ENCODE measurements at places on chromosomes 5 and 9.

DNA sequence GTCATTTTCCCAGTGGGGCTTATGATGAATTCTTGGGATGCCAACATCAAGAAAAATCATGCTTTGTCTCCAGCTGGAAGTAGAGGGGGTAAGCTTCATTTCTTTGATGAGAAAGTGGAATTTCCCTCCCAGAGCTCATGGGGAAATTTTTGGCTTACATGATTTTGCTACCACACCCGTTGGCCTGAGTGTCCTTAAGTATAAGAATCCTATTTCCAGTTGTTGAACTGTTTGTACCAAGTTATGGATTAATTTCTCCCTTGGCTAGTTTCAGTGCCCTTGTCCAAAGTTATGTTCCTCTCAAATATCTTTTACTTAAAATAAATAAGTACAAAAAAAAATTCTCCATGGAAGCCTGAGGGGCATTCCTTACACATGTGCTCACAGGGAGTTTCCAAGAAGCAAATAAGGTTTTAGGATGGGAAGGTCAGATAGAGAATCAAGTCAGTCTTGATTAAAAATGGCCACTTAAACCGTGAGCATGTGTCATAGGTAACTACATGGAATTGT is 82.3 kb downstream of the PTCD2 start:
- peak; percentile 87 for DNase-seq

- no peak for DNase-seq
Measured at GRCh38 chr9:115758441-115758840, 395.1 kb upstream of the PAPPA start.

GRCh38 chr9:105912863-105913516 is 218.6 kb downstream of the TMEM38B start:
- no peak for DNase-seq

DNA sequence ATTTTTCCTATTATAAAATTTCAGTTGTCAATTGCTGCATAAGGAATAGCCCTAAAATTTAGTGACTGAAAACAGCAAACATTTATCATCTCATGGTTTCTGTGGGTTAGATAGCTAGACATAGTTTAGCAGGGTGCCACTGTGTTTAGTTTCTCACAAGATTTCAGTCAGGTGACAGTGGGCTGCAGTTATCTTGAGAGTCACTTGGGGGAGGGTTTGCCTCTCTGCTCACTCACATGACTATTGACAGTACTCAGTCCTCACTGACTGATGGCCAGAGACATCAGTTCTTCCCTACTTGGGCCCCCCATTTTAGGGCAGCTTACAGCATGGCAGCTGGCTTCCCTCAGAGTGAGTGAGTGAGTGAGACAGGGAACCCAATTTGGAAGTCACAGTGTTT is 42.0 kb downstream of the PBX3 start:
- no peak for DNase-seq

DNA sequence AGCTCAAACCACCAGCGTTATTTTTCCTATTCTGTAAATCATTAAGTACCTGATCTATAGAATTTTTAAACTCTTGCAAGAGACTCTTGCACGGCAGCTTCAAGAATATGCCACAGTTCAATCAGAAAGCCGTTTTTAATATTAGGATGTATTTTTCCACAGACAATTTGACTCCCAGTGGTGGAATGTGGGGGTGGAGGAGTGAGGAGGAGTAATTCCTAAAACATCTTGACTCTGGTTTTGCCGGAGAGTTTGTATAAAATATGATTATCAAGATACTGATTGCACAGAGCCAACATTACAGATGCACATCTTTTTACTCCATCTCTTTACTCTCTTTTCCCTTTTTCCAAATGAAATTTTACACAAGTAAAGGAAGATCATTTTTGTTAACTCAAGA is 288.3 kb downstream of the ENC1 start:
- DNase-seq = peak; percentile 65

DNA sequence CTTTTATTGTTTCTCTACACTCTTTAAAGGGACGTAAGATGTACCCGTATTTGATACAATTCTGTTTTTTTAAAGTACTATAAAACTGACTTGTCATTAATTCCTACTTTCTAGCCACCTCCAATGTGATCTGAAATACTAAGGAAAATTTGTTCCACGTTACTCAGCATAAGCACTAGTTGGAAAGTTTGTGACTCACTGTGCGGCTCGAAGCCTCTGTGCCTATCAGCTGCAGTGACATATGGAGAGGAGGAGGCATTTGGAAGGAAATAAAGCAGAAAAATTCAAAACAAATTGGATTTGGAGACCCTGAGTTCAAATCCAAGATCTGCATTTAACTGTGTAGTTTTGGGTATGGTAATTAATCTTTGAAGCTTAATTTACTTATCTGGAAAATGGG is 339.3 kb downstream of the BRINP1 start:
- DNase-seq = no peak

GRCh38 chr9:73180403-73180802 is 28.7 kb downstream of the ANXA1 start:
- no peak for DNase-seq

DNA sequence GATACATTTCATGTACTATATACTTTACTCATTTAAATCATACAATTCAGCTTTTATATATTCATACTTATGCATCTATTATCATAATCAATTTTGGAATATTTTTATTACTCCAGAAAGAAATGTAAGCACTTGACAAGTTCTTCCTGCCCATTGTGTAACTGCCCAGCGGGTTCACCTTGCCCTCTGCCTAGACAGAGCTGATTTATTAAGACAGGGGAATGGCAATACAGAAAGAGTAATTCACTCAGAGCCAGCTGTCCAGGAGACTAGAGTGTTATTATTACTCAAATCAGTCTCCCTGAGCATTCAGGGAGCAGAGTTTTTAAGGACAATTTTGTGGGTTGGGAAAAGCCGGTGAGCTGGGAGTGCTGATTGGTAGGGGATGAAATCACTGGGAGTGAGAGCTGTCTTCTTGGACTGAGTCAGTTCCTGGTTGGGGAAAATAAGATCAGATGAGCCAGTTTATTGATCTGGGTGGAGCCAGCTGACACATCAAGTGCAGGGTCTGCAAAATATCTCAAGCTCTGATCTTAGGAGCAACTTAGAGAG is 16.1 kb upstream of the SPIN1 start:
- no peak for DNase-seq

GRCh38 chr5:59799668-59800346 is 93.7 kb downstream of the PDE4D start:
- peak; percentile 24 for DNase-seq

GRCh38 chr5:7396713-7397454 is 946 bp downstream of the ADCY2 start:
- DNase-seq = no peak

DNA sequence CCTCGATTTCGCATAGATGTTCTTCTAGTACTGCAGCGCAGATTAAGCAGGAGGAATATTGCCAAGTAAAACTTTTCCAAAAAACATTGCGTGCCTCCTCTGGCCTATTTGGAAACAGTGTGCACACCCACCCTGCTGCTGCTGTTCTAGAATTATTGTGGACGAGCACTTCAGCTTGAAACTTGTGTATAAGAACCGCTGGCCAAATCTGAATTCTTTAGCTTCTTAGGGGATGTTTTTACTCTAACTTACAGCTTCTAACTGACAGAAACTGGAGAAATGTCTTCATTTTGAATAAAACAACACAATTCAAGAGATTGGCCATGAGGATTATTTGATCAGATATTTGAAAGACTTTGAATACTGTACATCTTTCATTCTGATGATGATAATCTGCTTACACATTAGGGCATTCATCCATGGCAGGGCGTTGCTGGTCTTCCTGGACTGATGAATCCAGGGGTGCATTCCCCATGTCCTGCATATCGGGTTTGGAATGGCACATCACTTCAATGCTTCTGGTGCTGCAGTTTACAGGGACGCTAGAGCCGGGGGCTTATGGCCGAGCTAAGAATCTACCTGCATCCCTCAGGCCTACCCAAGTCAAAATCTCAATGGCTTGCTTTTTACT is 6.5 kb downstream of the ADAMTS16 start:
- no peak for DNase-seq

GRCh38 chr9:91037511-91038482 is 236.2 kb downstream of the SYK start:
- DNase-seq = peak; percentile 23

DNA sequence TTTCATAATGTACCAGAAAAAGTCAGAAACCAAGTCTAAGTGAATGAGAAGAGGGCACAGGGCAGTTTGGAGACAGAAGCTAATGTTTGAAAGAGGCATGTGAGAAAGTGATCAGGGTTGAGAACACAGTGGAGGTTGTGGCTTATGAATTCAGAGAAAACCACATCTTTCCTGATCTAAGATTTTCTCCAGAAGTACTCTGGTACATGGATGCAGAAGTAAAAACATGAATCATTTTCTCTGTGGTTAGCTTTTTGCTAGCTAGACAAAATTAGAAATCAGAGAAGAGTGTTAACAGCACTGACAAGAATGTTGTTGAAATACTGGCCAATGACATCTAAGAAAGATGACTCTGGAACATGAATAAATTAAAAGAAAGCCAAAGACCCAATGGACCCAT is 541.1 kb downstream of the DNAH5 start:
- no peak for DNase-seq

DNA sequence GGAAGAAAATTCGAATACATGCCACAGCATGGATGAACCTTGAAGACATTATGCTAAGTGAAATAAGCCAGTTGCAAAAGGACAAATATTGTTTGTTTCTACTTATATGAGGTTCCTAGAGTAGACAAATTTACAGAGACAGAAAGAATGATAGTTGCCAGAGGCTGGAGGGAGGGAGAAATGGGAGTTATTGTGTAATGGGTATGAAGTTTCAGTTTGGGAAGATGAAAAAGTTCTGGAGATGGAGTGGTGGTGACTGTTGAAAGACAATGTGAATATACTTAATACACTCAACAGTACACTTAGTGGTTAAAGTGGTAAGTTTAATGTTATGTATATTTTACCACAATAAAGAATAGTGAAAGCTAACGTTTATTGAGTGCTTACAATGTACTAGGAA is 99.6 kb upstream of the SLC44A1 start:
- no peak for DNase-seq

DNA sequence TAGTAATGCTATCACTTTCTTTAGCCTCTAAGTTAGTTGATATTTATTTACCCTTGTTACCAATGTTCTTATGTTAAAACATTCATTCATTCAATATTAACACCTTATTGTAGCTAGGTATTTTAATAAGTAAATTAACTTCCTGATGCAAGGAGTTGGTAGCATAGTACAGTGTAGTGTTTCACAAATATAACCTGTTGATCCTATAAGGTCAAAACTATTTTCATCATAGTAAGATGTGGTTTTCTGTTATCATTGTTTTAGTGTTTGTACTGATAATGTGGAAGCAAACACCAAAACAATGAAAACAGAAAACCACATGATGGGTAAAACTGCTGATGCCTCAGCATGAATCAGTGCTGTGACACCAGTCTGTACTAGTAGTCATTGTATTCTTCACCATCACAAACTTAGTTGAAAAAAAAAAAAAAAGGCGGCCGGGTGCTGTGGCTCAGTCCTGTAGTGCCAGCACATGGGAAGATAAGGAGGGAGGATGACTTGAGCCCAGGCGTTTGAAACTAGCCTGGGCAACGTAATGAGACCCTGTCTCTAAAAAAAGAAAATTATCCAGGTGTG is 36.5 kb downstream of the ZCCHC7 start:
- no peak for DNase-seq

DNA sequence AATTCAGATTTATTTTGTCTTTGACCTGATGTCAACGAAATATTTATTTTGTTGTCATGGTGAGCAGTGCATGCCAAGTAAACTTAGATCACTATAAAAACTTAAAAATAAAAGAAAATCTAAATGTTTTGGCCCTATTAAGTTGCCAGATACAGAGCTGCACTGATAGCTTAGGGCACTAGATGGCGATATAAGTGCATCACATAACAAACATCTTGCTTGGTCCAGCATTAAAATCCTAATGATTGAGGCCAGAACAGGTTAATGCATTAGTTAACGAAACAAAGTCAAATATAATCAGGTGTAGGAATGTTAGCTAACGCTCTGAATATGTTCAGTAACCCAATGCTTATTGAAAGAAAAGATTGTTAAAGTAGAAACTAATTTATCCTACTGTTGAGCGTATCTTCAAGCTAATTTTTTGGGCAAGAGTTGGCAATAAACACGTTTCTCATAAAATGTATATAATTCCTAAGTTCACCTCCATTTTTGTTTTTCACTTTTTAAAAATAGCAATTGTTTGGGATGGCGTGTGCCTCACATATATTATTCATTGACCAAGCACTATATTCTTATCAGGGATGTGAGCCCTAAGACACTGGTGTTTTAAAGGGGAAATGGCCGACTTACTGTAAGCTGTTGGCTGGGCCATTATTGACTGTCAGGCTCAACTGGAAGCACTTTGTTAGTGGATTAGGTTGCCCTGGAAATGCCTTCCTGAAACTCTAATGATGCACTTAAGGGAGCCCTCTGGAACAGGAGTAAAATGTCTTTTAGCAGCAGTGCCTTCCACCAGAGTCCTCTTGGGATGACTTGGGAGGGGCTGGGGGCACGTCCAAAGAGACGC is 33.3 kb downstream of the KCTD16 start:
- DNase-seq = no peak

GRCh38 chr9:87337335-87338087 is 160.2 kb upstream of the DAPK1 start:
- DNase-seq = peak; percentile 97

GRCh38 chr5:177162379-177162778 is 28.8 kb downstream of the NSD1 start:
- no peak for DNase-seq

DNA sequence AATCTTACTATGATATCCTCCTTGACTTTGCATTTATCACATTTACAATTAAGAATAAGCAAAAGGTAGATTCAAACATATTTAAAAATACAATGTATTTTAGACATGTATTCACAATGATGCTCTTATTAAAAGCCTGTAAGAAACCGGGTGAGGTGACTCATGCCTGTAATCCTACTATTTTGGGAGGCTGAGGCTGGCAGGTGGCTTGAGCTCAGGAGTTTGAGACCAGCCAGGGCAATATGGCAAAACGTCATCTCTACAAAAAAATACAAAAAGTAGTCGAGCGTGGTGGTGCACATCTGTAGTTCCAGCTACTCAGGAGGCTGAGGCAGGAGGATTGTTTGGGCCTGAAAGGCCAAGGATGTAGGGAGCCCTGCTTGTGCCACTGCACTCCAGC is 618.4 kb downstream of the CDH18 start:
- no peak for DNase-seq

DNA sequence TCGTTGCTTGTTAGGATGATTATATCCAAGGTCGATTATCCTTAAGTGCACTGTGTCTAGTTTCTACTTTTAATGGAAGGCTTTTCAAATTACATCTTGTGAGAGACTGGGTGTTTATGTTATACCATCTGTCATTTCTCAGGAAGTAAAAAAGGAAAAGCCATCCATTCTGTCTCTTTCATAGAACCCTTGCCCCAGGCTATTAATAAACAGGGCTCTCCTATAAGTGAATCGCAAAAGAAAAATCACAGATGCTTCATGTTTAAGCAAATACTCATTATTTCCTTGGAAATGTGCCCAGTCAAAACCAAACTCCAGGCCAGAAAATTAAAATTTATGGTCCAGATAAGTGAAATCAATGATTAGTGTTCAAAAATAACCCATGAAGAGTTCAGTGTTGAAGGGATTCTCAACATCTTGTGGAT is 58.1 kb downstream of the STARD4 start:
- DNase-seq = peak; percentile 41

Measured in NCI-H226 (cell line).